ENCODE measurements at places on chromosomes 3 and 15.

- no peaks in the 10 kb centered on the region for H3K4me1 ChIP-seq
- H3K27me3 ChIP-seq: no peaks in the 10 kb centered on the region
- no peak overlapping the region for H3K27ac ChIP-seq
- DNase-seq: no peak
- H3K36me3 ChIP-seq: no peaks in the 10 kb centered on the region
These were observed 13.7 kb upstream of the U2SURP start for GRCh38 chr3:142987707-142988106.

GRCh38 chr3:127851899-127852298 is 29.6 kb upstream of the MGLL start:
- H3K4me1 ChIP-seq: no peaks in the 10 kb centered on the region
- H3K27ac ChIP-seq: no peak overlapping the region
- DNase-seq: no peak
- no peaks in the 10 kb centered on the region for H3K36me3 ChIP-seq
- no peak overlapping the region for H3K4me3 ChIP-seq

DNA sequence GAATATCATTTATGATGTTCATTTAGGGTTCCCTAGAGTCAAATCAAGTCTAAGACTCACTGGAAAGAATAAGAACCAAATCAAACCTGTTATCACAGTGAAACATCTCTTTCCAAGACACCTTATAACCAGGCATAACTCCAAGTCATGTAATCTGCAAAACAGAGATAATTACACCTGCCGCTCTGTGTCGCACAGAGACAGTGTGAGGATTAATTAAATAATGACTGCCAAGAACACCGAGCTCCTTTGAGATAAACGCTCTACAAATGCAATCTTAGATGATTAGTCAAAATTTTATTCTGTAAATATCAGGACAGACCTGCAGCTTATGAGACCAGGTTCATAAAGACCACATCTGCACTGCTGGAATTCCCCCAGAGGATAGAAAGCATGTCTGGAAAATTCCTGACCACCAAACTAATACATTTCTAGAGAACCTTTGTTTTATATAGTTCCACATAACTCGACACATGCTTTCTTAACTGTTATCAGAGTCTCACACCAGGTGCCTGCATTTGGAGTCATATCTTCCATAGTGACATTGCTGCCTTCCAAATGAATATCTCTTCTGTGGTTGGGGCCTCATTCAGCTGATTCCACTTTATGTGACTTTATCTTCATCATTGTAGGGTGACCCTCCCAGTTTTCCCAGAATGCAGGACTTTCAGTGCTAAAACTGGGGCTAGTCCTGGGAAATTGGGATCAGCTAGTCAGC is 252.8 kb downstream of the CD47 start:
- DNase-seq: no peak
- no peaks in the 10 kb centered on the region for H3K36me3 ChIP-seq
- H3K4me3 ChIP-seq: no peak overlapping the region
- H3K27ac ChIP-seq: no peak overlapping the region

- no peaks in the 10 kb centered on the region for H3K36me3 ChIP-seq
- no peak overlapping the region for H3K4me3 ChIP-seq
- DNase-seq: peak; percentile 55
- H3K27me3 ChIP-seq: no peaks in the 10 kb centered on the region
- H3K27ac ChIP-seq: no peak overlapping the region
- H3K4me1 ChIP-seq: no peaks in the 10 kb centered on the region
These were observed 285.1 kb upstream of the MANF start for GRCh38 chr3:51099794-51100535.

- no peak for DNase-seq
- no peaks in the 10 kb centered on the region for H3K27me3 ChIP-seq
- H3K27ac ChIP-seq: no peak overlapping the region
These were observed 44.0 kb downstream of the EDEM1 start for GRCh38 chr3:5231487-5231886.

- no peak overlapping the region for H3K4me3 ChIP-seq
- DNase-seq: no peak
- no peaks in the 10 kb centered on the region for H3K4me1 ChIP-seq
These were observed 25.7 kb upstream of the GRAMD1C start for GRCh38 chr3:113812854-113813253.

GRCh38 chr3:120841264-120841663 is 66.7 kb upstream of the STXBP5L start:
- H3K36me3 ChIP-seq: no peaks in the 10 kb centered on the region
- H3K4me1 ChIP-seq: no peaks in the 10 kb centered on the region
- H3K27ac ChIP-seq: no peak overlapping the region
- no peak overlapping the region for H3K4me3 ChIP-seq

DNA sequence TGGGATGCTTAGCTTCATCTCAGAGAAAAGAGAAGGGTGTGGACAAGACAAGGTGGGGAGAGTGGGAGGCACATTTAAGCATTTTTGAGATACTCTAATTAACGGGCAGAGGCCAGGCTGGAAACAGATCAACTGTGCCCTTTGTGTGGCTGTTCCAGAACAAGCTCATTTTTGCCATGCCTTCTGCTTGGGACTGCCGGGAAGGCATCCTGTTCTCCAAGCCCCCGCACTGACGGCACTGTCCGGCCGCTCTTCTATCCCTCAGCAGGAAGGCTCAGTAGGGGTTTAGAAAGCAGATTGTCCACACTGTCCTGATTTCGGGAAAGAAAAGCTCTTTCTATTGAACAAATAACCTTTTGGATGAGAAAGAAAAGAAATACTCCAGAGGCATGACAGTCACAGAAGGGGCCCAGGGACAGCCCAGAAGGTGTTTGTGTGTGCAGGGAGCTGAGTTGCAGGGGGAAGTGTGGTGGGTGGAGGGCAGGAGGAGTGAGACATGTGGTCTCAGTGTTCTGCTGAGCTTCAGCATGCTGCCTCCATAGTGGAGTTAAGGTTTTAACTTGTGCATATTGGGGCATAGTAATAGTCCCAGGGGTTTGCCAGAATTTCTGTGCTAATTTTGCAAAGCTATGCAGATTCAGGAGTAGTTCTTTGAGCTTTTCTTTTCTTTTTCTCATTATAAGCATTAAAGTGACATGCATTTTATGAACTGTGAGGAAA is 27.3 kb downstream of the SV2B start:
- no peak for DNase-seq
- H3K27me3 ChIP-seq: no peaks in the 10 kb centered on the region
- no peak overlapping the region for H3K4me3 ChIP-seq
- H3K4me1 ChIP-seq: no peaks in the 10 kb centered on the region

DNA sequence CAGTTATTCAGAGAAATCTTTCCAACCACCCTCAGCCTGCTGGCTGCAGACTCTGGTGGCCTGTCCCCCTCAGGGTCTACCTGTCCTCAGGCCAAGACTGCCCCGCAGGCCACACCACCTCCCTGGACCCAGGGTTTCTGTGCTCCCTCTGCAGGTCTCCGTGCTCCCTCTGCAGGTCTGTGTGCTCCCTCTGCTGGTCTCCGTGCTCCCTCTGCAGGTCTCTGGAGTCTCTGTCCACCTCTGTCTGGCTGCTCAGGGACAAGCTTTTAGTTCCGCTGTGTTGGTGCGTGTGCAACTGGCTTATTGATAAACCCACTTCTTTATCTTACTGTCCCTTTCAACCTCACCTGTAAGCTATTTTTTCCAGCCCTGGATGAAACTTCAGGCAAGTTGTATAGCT is 30.1 kb downstream of the BDH1 start:
- no peaks in the 10 kb centered on the region for H3K27me3 ChIP-seq
- H3K27ac ChIP-seq: no peak overlapping the region
- H3K36me3 ChIP-seq: no peaks in the 10 kb centered on the region

DNA sequence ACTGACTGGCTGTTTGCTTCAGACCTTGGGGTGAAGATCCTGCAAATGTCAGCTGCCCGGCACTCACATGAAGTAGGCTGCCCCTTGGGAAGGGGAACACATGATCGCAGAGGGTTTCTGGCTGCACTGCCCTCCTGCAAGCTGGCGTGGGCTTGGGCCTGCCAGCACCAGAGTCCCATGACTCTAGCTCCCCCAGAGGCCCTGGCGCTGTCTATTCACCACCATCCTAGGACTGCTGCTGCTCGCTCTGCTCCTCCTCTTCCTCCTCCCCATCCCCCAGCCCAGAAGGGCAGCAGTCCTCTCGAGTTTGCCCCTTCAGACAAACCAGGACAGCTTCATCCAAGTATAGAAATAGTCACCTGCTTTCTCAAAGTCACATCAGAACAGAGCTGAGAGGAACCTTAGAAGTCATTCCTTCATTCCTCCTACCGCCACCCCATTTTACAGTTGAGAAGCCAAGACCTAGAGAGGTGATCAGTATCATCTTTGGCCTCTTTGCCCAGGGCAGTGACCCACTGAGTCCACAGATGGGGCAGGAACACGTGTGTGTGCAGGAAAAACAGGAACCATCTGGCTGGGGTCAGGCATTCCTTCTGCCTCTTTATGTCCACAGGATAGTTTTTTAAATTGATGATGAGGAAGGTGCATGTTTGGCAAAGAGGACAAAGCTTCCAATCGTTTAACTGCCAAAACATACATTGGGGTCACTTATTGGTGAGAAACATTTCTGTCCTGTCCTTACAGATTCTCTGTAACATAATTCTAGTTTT is 13.2 kb downstream of the DPH3 start:
- no peak overlapping the region for H3K27ac ChIP-seq
- H3K36me3 ChIP-seq: no peaks in the 10 kb centered on the region
- no peaks in the 10 kb centered on the region for H3K27me3 ChIP-seq
- DNase-seq: no peak

DNA sequence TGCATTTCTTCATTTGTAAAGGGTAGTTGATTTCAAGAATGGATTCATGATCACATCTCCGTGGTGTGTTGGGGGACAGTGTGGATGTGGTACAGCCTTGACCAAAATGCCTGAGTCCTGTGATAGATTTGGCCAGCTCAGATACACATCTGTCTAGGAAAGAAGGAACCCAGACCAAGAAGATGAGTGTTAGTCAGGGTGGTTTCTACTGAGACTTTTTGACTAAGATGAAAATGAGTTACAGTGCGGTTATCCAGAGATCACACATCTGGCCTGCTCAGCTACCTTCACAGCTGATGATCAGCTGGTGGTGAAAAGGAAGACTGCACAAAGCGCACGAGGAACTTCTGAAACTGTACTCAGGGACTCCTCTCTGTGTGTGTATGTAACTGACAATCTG is 68.0 kb downstream of the FNDC3B start:
- no peak overlapping the region for H3K27ac ChIP-seq
- peaks cover 4% of the 10 kb centered on the region for H3K4me1 ChIP-seq
- peaks cover 1% of the 10 kb centered on the region for H3K36me3 ChIP-seq

- H3K27ac ChIP-seq: no peak overlapping the region
- H3K4me1 ChIP-seq: no peaks in the 10 kb centered on the region
- H3K36me3 ChIP-seq: peaks cover 11% of the 10 kb centered on the region
- H3K4me3 ChIP-seq: no peak overlapping the region
- no peaks in the 10 kb centered on the region for H3K27me3 ChIP-seq
These were observed 46.3 kb upstream of the EIF3J start for GRCh38 chr15:44490622-44491021.

DNA sequence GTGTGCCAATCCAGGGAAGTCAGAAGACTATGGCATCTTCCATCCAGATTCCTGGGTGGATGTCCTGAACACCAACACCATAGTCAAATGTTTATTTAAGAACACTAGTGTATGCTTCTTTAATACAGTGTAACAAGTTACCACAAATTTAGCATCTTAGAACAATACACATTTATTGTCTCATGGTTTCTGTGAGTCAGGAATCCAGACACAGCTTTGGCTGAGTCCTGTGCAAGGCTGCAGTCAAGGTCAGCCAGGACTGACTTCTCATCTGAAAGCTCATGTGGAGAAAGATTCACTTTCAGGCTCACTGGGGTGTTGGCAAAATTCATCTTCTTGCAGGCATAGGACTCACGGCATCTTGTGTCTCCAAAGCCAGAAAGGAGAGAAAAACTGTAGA is 143.4 kb downstream of the ANXA2 start:
- DNase-seq: no peak
- no peaks in the 10 kb centered on the region for H3K36me3 ChIP-seq
- H3K4me1 ChIP-seq: no peaks in the 10 kb centered on the region
- no peaks in the 10 kb centered on the region for H3K27me3 ChIP-seq
- H3K4me3 ChIP-seq: no peak overlapping the region

- no peak overlapping the region for H3K4me3 ChIP-seq
- no peak overlapping the region for H3K27ac ChIP-seq
- DNase-seq: no peak
- no peaks in the 10 kb centered on the region for H3K36me3 ChIP-seq
These were observed 73.1 kb downstream of the XXYLT1 start for GRCh38 chr3:195197765-195198425.

DNA sequence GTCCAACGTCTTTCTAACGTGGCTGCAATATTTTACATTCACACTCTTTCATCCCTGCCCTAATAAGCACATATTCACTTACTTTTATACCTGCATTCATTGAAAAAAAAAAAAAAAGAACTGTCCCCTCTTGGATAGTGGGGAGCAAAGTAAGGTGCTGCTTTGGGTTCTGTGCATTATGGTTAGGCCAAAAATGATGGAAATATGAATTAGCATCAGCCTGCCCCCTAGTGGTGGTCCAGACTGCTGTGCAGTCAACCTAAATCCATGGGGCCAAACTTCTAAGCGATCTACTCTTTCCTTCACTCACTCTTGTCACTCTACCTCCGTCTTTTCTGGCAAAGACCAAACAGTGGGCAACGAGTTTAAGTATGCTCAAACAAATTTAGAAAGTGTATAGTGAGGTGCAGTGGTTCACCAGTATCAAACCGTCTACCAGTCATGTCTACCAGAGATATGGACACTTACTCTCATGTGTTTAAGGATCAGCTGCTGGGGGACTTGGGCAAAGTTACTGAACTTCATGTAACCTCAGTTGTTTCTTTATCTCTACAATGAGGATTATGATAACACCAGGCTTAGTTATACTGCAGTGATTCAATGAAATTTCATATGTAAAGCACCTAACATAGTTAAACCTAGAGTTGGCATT is 61.5 kb upstream of the GRM7 start:
- H3K27ac ChIP-seq: no peak overlapping the region
- no peaks in the 10 kb centered on the region for H3K27me3 ChIP-seq
- no peak overlapping the region for H3K4me3 ChIP-seq
- H3K4me1 ChIP-seq: no peaks in the 10 kb centered on the region
- DNase-seq: peak; percentile 72

DNA sequence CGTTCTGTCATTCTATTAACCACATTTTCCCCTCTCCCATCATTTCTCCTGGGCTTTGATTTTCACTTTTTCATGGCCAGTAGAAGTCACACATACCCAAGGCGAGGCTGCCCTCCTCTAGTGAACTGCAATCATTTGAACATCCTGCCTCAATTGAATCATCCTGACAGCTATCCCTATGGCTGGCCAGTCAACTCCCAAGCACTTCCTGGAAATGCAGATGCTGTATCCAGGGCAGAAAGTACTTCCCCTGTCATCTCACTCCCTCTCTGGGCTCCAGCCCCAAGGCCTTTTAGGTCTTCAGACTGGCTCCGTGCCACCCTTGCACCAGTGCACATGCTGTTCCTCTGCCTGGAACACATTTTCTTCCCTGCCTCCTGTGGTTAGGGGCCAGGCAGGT is 738.3 kb upstream of the CFAP20DC start:
- H3K4me1 ChIP-seq: no peaks in the 10 kb centered on the region
- H3K36me3 ChIP-seq: no peaks in the 10 kb centered on the region
- no peaks in the 10 kb centered on the region for H3K27me3 ChIP-seq
- DNase-seq: no peak
- no peak overlapping the region for H3K27ac ChIP-seq

GRCh38 chr3:69869643-69870042 is 129.9 kb upstream of the SAMMSON start:
- H3K27ac ChIP-seq: no peak overlapping the region
- H3K36me3 ChIP-seq: no peaks in the 10 kb centered on the region
- no peaks in the 10 kb centered on the region for H3K4me1 ChIP-seq
- no peaks in the 10 kb centered on the region for H3K27me3 ChIP-seq

Data from trophoblast cell (in vitro differentiated cells and primary cell).